Suprapubic skin (tissue), 4 donors: ENCODE measurements at places on chromosomes 12 and 14. TPM values are rescaled to one million over a fixed set of nuclear protein-coding genes. Genes with fewer than 3 reads are reported as not detected.

Gene DLGAP5
- total RNA-seq: 2.6 TPM

Gene CRY1
- total RNA-seq: 37.2 TPM

Gene AKAP6
- 2.0 TPM for total RNA-seq

Gene PARPBP
- 5.7 TPM for total RNA-seq

Gene TMEM132C
- total RNA-seq: 2.9 TPM

Gene GIT2
- total RNA-seq: 25.3 TPM

DNA sequence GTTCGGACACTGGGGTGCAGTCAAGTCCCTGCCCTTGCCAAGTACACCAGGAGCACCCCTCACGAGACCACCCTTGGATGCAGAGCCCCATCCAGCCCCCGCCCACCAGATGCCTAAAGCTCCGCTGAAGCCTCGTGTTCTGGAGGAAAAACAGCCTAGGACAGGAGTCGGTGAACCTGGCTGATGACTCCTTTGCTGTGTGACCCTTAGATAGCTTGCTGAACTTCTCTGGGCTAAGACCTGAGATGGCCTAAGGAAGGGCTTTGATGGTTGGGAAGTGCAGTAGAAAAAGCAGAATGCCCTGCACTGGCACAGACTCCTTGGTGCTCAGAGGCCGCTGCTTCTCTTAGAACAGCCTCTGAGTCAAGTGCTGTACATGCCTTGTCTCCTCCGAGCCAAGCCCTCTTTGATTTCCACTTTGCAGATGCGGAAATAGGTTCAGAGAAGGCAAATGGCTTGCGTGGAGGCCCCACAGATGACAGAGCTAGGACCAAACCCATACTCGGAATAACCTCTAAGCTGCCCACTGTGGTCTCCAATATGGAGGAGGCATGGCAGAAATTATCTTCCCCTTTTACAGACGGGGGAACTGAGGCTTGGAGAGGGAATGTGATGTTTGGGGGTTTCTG lies 52.3 kb downstream of the MVK start:
- no peak for DNase-seq
- H3K4me3 ChIP-seq: no peak overlapping the region
- H3K27ac ChIP-seq: no peak overlapping the region

DNA sequence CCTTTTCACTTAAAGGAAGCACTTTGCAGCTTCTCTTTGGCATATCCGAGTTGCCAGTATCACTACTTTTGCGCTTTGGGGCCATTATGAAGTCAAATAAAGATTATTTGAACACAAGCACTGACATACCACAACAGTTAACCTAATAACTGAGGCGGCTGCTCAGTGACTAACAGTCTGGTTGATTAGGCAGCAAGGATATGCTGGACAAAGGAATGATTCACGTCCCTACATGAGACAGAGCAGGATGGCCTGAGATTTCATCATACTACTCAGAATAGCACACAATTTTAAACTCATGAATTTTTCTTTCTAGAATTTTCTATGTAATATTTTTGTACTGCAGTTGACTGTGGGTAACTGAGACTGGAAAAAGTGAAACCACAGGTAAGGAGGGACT lies 56.9 kb upstream of the E2F7 start:
- no peaks in the 10 kb centered on the region for H3K27me3 ChIP-seq
- DNase-seq: no peak
- H3K36me3 ChIP-seq: no peaks in the 10 kb centered on the region

- no peak for DNase-seq
- peaks cover 20% of the 10 kb centered on the region for H3K27me3 ChIP-seq
- no peaks in the 10 kb centered on the region for H3K4me1 ChIP-seq
- no peak overlapping the region for H3K27ac ChIP-seq
- H3K4me3 ChIP-seq: no peak overlapping the region
Measured at GRCh38 chr12:65113621-65114035, 7.5 kb downstream of the WIF1 start.

- H3K36me3 ChIP-seq: no peaks in the 10 kb centered on the region
- H3K4me1 ChIP-seq: no peaks in the 10 kb centered on the region
- no peak overlapping the region for H3K4me3 ChIP-seq
- DNase-seq: peak; percentile 81
Measured at GRCh38 chr12:14691560-14691959, 4.8 kb downstream of the GUCY2C start.

GRCh38 chr12:105454688-105455087 lies 124.2 kb downstream of the C12orf75 start:
- H3K27me3 ChIP-seq: no peaks in the 10 kb centered on the region
- H3K27ac ChIP-seq: no peak overlapping the region
- H3K4me3 ChIP-seq: no peak overlapping the region
- DNase-seq: no peak

GRCh38 chr12:110775997-110776396 lies 33.3 kb upstream of the PPP1CC start:
- DNase-seq: no peak
- H3K4me3 ChIP-seq: no peak overlapping the region
- no peaks in the 10 kb centered on the region for H3K36me3 ChIP-seq
- H3K4me1 ChIP-seq: no peaks in the 10 kb centered on the region
- H3K27me3 ChIP-seq: no peaks in the 10 kb centered on the region

- no peaks in the 10 kb centered on the region for H3K4me1 ChIP-seq
- no peaks in the 10 kb centered on the region for H3K27me3 ChIP-seq
Measured at GRCh38 chr14:67133595-67134441, 55.4 kb upstream of the GARIN2 start.

GRCh38 chr12:26122061-26122680 lies 2.7 kb downstream of the BHLHE41 start:
- H3K4me3 ChIP-seq: peak overlapping the region; percentile 75
- peaks cover 55% of the 10 kb centered on the region for H3K4me1 ChIP-seq
- no peak for DNase-seq
- no peaks in the 10 kb centered on the region for H3K27me3 ChIP-seq
- H3K27ac ChIP-seq: peak overlapping the region; percentile 87
- H3K36me3 ChIP-seq: no peaks in the 10 kb centered on the region

DNA sequence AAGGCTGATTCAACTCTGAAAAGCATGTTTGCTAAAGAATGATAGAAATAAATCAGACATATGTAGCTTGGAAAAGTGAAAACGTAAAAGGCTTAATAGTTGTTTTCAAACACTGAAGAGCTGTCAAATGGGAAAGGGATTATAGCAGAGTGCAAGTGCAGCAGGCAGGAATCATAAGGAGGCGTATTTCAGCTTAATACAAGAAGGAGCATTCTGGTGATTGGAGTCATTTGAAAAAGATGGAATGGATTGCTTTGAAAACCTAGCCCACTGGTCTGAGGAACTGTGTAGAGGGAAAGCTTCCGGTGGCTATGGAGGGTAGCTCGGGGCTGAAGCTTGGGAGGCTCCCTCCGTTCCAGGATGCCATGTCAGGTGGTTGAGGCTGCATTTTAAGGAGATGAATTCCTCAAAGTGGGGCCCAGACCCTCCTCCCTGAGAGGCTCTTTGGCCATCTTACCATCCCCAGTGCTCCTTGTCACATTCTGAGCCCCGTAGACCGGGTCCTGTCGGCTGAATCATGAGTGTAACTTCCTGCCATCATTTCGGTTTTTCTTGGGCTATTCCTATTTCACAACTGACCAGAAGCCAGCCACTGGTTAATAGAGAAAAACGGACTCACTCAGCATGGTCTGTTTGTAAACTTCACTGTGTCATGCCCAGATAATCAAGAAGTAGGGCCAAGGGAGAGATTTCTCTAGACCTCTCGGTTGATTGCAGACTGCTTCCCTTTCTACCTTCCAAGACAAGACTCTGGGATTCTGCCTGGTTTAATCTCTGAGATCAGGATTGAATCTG lies 6.5 kb downstream of the WNT5B start:
- no peak overlapping the region for H3K27ac ChIP-seq
- no peaks in the 10 kb centered on the region for H3K27me3 ChIP-seq
- peaks cover 3% of the 10 kb centered on the region for H3K36me3 ChIP-seq
- no peak for DNase-seq
- H3K4me3 ChIP-seq: no peak overlapping the region
- peaks cover 13% of the 10 kb centered on the region for H3K4me1 ChIP-seq

- no peaks in the 10 kb centered on the region for H3K4me1 ChIP-seq
- no peaks in the 10 kb centered on the region for H3K36me3 ChIP-seq
Measured at GRCh38 chr12:100348657-100349454, 8.0 kb upstream of the SLC17A8 start.

DNA sequence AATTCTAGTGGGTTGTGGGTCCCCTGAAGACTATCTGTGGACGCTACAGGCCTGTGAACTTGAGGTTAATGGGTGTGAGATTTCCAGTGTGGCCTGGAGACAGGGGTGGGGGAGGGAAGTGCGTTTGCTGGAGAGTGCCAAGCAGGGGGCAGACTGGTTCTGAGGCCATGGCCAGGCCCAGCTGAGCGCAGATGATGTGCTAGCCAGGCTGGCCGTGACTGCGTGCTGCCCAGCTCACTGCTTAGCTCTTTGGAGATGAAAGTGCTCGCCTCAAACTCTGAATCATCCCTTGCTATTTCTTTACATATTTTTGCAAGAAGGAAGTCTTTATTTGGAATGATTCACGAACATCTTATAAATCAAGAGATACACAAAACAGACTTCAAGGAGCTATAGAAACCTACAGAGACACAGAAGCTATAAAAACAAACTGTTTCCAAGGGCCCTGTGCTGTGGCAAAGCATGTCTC lies 75.2 kb upstream of the PLEKHG3 start:
- H3K27ac ChIP-seq: no peak overlapping the region
- no peaks in the 10 kb centered on the region for H3K27me3 ChIP-seq
- H3K36me3 ChIP-seq: no peaks in the 10 kb centered on the region
- H3K4me1 ChIP-seq: peaks cover 7% of the 10 kb centered on the region
- no peak for DNase-seq

DNA sequence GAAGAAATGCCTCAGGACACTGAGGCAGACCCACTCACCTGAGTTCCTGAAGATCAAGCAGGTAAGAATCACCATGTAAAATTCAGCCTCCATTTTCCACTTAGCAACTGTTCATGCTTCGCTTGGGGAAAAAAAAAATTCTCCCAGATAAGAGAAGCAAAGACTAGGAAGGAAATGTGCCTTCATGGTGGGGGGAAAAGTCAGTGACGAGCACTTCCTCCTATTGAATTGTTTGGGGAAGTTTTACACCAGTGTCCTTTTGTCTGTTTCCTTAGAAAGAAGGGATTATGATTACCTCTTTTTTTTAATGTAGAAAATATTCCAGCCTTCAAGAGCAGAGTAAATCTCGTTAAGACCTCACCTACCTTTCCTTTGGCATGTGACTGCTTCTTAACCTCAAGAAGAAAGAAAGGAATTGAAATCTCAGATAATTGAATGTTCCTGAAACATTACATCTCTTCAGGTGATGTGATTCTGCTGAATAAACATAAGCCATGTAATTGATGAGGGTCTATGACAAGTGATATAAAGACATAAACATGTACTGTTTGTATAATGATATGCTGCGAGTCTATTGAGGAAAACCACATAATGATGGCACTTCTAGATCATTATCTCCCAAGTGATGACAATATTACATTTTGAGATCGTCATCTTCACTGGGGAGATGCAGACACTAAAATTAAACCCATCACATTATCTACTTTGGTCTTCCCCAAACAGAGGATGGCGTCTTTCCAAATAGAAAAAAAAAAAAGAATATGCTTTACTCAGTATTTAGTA lies at the start of gene PTPRB:
PTPRB (minus strand) TSS at position 127 of the 783 bp plus-strand sequence; CDS start at position 93, 34 bp downstream.
- H3K36me3 ChIP-seq: no peaks in the 10 kb centered on the region
- no peak for DNase-seq

GRCh38 chr14:70096866-70097265 lies 91.9 kb downstream of the SLC8A3 start:
- H3K4me3 ChIP-seq: no peak overlapping the region
- DNase-seq: no peak
- no peaks in the 10 kb centered on the region for H3K27me3 ChIP-seq
- H3K36me3 ChIP-seq: no peaks in the 10 kb centered on the region
- no peaks in the 10 kb centered on the region for H3K4me1 ChIP-seq
- no peak overlapping the region for H3K27ac ChIP-seq

GRCh38 chr14:56808383-56809269 lies 1.7 kb downstream of the OTX2 start:
- peaks cover 100% of the 10 kb centered on the region for H3K27me3 ChIP-seq
- no peak overlapping the region for H3K27ac ChIP-seq
- no peaks in the 10 kb centered on the region for H3K36me3 ChIP-seq
- no peak for DNase-seq
- H3K4me3 ChIP-seq: peak overlapping the region; percentile 29

- H3K27ac ChIP-seq: no peak overlapping the region
- no peak for DNase-seq
- no peaks in the 10 kb centered on the region for H3K36me3 ChIP-seq
- peak overlapping the region; percentile 54 for H3K4me3 ChIP-seq
- no peaks in the 10 kb centered on the region for H3K27me3 ChIP-seq
Measured at GRCh38 chr12:127145241-127145928, 1121.6 kb upstream of the TMEM132C start.

- H3K4me1 ChIP-seq: peaks cover 29% of the 10 kb centered on the region
- peaks cover 42% of the 10 kb centered on the region for H3K36me3 ChIP-seq
- no peak overlapping the region for H3K4me3 ChIP-seq
- H3K27me3 ChIP-seq: no peaks in the 10 kb centered on the region
Measured at GRCh38 chr12:55820679-55821078, 2.8 kb downstream of the ORMDL2 start.

DNA sequence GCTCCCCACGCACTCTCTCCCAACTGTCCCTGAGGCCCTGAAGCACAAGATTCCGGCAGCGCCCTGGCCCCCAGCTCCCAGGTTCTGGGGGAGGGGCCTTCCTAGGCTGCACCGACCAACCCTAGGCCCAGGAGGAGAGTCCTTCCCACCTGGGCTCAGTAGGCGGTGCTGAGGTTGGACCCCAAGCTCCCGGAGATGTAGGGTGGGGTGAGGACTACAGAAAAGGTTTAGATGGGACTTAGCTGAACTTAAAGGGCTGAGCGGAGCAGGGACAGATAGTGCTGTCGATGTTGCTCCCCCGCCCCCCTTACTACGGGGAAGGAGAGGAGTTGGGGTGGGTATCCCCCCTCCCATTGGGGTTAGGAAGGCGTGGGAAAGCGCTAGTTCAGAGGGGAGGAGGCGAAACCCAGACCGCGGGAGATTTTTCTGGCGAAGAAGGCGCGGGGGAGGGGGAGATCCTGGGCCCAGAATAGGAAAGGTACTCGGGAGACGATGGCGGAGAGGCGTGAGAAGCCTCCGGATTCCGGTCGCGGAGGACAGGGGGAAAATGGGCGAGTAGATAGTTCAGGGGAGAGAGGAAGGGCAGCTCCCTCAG lies 4.2 kb upstream of the BAZ2A start:
- H3K4me3 ChIP-seq: peak overlapping the region; percentile 77
- peak overlapping the region; percentile 90 for H3K27ac ChIP-seq
- no peak for DNase-seq
- H3K27me3 ChIP-seq: no peaks in the 10 kb centered on the region

GRCh38 chr12:132173135-132174014 lies 29.1 kb downstream of the NOC4L start:
- H3K27ac ChIP-seq: no peak overlapping the region
- no peak for DNase-seq
- H3K36me3 ChIP-seq: no peaks in the 10 kb centered on the region

- H3K27me3 ChIP-seq: no peaks in the 10 kb centered on the region
- H3K27ac ChIP-seq: no peak overlapping the region
- H3K4me3 ChIP-seq: no peak overlapping the region
Measured at GRCh38 chr14:62087191-62087590, 325.0 kb downstream of the SNAPC1 start.

DNA sequence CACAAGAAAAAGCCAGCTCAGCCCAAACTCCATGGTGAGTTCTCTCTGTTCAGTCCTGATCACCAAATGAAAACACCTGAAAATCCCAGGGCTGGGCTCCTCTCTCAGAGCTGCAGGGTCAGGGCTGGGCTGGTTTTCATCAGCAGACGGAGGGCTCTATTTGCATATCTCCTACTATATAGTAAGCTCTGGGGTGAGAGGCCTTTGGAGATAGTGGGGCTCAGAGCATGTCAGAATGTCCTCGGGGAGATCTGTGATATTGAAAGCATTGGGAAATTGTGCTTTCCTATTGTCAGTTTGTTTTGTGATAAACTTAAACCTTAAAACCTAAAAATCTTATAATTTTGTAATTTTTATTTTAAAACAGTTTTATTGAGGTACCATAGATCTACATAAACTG lies 742.6 kb downstream of the TMEM121 start:
- no peaks in the 10 kb centered on the region for H3K4me1 ChIP-seq
- H3K36me3 ChIP-seq: no peaks in the 10 kb centered on the region
- DNase-seq: no peak
